ENCODE measurements at places on chromosomes 13 and 19.

DNA sequence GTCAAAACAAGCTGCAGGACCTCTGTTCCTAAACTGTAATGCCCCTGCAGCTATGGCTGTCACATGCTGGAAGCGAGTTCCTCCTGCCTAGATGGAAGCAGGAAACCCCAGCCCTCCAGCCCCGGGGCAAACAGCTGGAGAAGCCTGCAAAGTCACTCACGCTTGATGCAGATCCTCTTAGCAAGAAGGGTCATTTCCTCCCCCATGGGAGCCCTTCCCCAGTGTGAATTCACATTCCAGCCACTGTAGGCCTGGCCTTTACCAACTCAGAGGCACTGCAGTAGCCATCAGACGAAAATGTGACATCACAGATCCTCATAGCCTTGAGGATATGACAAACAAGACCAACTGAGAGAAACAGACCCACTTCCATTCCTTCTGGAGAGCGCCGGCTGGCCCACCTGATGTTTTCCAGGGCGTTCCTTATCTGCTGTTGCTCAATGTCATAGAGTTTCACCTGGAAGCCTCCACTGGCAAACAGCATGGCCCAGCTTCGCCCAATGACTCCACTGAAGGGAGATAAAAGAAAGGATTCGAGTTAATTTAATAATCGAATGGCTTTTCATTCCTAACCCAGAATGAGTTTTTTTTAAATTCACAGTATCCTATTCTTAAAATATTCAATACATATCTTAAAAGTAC lies 13.5 kb downstream of the CRYL1 start:
- no peak for DNase-seq

GRCh38 chr19:19076476-19076875 lies 12.7 kb downstream of the SLC25A42 start:
- DNase-seq = no peak

DNA sequence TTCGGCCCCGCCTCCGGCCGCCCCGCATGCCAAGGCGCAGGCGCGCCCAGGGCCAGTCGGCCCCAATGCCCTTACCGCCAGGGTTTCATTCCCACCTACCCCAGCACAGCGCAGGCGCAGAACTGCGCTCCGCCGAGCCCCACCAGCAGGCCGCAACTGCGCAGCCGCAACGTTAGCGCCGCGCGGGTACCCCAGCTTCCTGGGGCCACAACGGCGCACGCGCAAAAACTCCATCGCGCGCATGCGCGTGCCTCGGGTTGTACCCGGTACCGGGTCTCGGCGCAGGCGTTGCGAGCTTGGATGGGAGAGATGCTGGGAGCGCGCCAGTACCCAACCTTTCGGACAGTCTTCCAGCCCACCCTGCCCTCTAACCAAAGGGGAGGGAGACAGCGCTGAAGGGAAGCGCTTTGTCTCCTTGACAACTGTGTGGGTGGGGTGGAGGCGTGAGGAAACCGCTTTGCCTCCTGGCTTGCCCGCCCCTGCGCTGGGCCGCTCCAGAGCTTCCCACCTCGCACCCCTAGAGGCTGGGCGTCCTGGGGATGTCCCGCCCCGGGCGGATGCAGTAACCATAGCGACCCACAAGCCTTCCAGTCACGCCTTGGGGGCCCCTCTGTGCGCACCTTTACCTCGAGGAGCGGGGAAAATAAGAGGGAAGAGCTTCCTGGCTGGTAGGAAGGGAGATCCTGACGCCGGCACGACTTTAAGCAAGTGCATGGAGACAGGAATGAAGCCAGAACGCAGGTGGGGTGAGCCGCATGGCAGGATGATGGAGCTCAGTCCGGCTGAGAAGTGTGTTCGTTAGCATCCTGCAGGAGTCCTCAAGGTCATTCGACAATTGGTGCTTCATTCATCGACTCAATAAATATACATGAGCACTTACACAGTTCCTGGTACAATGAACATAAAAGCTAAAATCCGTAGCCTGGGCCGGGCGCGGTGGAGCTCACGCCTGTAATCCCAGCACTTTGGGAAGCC lies 525 bp upstream of the MYPOP start:
- peak; percentile 88 for DNase-seq

GRCh38 chr13:62524498-62524897 lies 1108.8 kb upstream of the PCDH20 start:
- no peak for DNase-seq

DNA sequence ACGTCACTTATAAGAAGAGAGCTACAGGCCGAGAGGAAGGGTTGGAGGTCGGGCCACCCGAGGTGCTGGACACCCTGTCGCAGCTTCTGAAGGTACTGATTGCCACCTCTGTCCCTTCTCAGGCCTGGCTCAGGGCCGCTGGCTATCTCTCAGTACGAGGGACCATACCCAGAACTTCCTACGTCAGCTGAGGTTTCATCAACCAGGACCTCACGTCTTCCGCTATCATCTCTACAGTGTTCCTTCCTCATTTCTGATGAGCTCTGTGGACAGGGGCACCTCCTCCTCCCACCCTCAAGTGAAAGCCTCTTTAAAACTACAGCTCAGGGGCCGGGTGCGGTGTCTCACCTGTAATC lies 58.2 kb upstream of the USE1 start:
- no peak for DNase-seq

GRCh38 chr19:46946611-46947238 lies 72.9 kb upstream of the NPAS1 start:
- no peak for DNase-seq

DNA sequence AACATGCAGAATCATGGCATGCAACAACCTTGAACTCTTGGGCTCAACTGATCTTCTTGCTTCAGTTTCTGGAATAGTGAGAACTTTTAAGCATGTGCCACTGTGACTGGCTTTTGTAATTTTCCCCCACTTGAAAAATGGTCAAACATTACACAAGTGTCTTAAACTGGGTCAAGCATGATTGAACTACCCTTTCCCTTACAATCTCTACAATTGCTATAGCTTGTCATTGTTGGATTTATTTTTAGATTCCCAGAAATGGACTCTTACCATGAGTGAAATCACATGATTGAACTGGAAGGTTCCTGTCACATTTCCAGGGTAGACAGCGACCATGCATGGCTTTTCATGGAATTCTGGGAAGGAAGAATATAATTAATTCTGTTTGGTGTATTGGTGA lies 102.2 kb upstream of the TUBA3C start:
- no peak for DNase-seq

GRCh38 chr13:100789481-100789880 lies 114.9 kb upstream of the TMTC4 start:
- peak; percentile 63 for DNase-seq

GRCh38 chr19:51905206-51905605 lies 389 bp upstream of the ZNF649 start:
- DNase-seq = no peak

- DNase-seq = no peak
Measured at GRCh38 chr19:4624301-4624700, 15.0 kb upstream of the TNFAIP8L1 start.

- DNase-seq = no peak
Measured at GRCh38 chr13:48475230-48475629, 57.6 kb downstream of the RCBTB2 start.

GRCh38 chr19:10289167-10289835 lies 451 bp upstream of the ICAM5 start:
- DNase-seq = peak; percentile 71

DNA sequence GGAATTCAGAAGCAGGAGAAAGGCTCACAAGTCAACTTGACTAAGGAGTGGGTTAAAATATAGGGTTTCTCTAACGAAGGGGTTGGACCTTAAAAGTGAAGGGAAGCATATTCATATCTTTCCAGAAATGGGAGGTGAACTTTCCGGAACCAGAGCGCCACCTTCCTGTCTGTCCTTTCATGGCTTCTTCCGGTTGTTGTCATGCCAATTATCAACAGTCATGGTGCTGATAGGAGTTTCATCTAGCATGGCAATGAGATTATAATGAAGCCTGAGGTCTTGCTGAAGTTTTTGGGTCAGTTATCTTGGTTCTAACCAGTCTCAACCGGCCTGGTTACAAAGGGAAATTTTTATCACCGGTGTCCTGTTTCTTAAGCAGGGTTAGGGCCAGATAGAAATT lies 162.9 kb upstream of the NBEA start:
- DNase-seq = no peak

- DNase-seq = no peak
Measured at GRCh38 chr13:23750383-23751121, 138.6 kb downstream of the MIPEP start.

DNA sequence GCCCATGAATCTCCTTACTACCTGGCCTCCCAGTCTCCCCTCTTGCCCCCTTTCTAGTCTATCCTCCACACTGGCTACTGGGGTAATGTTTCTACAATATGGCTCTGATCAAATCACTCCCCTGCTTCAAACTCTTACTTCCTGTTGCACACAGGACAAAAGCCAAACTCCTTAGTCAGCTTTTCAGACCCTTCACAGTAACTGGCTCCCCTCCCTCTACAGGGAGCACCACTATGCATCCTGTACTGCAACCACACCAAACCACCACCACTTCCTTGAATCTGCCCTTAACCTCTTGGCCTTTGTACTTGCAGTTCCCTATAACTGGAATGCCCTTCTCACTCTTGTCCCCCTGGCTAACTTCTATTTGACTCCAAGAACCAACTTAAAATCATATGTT lies 32.2 kb downstream of the DEDD2 start:
- DNase-seq = no peak

Data from head of caudate nucleus (tissue), 42 donors.